Fibroblast of lung (primary cell): ENCODE measurements at places on chromosomes 12 and 14. TPM values are rescaled to one million over a fixed set of nuclear protein-coding genes. Genes with fewer than 3 reads are reported as not detected.

The TCL1A gene
- not detected in 2 replicates for polyA plus RNA-seq

DNA sequence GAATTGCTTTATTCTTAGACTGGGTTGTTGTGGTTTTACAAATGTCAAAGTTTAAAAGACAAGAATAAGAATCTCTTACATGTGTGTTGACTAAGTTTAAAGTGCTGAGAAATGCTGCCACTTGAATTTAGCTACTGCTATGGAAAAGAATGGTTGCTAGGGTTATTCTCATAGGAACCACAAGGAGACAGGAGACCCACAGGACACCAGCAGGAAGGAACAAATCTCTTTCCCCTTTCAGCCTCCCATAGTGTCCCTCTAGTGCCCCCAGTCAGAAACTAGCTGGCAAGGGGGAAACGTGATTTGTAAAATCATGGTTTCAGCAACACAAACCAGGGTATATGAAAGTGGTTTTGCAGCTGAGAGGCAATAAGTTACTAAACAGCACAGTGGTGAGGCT lies 102.7 kb downstream of the ST8SIA1 start:
- DNase-seq = peak; percentile 23

The ANG gene
- 3.9 and 7.3 TPM in 2 replicates for polyA plus RNA-seq

GRCh38 chr12:104339663-104340062 lies 36.1 kb downstream of the EID3 start:
- DNase-seq = no peak

The UBE3B gene
- polyA plus RNA-seq = 27.2 and 29.5 TPM in 2 replicates

GRCh38 chr14:81472096-81472800 lies 61.4 kb downstream of the SEL1L start:
- DNase-seq = peak; percentile 25

GRCh38 chr14:103819503-103820307 lies 27.7 kb downstream of the PPP1R13B start:
- DNase-seq = no peak
